ENCODE measurements at places on chromosomes 5 and 9.

DNA sequence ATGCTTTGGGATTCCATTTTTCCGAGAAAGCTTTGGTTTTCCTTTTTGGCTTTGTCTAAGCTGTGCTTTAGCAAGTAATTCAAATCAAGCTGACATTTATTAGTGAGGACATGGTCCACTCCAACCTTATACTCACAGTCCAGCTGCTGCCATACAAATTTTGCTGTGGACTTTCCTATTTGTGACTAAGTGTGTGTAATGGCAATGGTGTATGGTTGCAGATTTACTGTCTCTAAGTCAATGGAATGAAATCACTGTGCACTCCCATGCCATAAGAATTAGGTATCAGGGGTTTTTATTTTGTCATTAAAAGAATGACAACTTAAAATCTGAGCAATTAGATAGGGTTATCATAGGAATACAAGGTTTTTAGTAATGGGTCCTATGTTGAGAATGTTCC, 530.0 kb downstream of the CCDC171 start:
- DNase-seq: no peak

- no peak for DNase-seq
These were observed 9.2 kb upstream of the TAF1L start for GRCh38 chr9:32644698-32645097.

DNA sequence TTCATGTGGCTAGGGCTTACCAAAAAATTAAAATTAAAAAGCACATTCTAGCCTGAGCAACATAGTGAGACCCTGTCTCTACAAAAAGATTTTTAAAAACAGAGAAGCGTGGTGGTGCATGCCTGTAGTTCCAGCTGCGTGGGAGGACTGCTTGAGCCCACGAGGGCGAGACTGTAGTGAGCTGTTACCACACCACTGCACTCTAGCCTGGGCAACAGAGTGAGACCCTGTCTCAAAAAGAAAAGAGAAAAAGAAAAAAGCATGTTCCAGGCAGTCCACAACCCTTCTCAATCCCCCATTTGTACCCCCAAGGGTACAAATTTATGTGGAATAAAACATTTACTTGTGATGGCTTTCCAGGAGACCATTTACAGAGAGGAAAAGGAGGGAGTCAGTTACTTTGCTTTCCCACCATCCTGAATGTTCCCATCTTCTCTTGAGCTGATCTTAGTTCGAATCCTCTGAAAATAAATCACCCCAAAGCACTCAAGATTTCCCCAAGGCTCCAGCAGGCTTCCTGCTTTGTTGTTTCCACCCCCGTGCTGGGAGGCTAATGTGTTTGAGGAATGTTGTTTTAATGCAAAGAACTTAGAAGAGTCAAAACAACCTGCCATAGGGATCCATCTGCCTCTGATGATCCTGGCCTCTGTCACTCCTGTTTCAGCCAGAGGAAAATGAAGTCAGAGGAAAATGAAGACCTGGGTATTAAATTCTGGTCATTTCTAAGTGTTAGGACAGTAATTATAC, 384.7 kb downstream of the BNC2 start:
- no peak for DNase-seq

- no peak for DNase-seq
These were observed 6.9 kb downstream of the NR4A3 start for GRCh38 chr9:99828417-99829176.

- no peak for DNase-seq
These were observed 662.9 kb upstream of the ZNF608 start for GRCh38 chr5:125409234-125409860.

DNA sequence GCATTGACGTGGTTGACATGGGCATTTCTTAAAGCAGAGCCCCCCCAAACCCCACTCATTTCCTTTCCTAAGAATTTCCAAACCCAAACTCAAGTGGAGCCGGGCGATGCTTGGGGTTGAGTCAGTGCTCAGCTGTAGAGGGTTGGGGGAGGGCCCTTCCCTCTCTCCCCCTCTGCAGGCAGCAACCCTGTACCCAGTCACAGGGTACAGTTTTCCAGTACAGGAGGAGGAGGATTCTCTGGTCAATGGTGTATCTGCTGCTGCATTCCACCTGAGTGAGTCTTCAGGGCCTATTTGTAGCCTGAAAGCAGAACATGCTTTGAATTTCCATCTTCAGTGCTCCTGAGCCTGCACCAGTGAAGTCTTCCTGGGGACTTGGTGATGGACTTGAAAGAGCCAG, 55.8 kb downstream of the ENTREP1 start:
- no peak for DNase-seq

- no peak for DNase-seq
These were observed 8.1 kb downstream of the NDST1 start for GRCh38 chr5:150516011-150516410.

DNA sequence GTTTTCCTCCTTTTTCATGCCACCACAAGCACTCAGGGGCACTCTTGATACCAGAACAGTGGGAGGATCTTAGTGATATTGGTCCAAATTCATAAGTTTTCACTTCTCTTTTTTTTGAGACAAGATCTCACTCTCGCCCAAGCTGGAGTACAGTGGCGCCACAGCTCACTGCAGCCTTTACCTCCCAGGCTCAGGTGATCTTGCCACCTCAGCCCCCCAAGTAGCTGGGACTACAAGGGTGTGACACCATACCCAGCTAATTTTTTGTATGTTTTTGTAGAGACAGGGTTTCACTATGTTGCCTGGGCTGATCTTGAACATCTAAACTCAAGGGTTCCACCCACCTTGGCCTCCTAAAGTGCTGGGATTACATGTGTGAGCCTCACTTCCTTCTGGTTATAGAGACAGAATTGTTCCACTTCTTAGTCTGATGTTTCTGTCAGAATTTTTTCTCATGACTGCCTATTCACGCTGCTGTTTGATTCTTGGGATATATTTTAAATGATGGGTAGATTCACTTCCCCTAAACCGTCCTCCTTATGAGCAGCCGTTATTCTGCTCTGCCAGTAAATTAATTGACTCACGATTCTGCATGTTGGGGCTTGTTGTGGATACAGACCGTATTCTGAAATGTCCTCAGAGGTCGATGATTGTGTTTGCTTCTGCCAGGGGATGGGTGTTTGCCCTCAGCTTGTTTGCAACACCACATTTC, 30.8 kb downstream of the MTAP start:
- no peak for DNase-seq

GRCh38 chr9:98117984-98118639, 910 bp downstream of the TRIM14 start:
- DNase-seq: no peak

DNA sequence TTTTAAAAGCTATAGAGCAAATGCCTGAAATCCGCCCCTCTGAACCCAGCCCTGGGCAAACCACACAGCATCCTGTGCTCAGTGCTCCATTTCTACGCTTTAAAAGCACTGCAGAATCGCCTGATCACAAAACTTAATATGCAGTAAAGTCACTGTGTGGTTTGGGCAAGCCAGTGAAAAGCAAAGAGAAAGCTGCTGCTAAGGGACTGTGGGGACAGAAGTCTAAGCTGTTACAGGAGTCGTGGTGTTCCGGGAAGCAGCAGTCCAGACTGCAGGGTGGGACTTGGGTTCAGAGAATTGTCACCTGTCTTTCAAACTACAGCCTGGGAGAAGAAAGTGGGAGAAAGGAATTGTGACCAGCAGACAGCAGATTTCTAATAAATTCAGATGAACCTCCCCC, 8.2 kb downstream of the RAPGEF1 start:
- no peak for DNase-seq

GRCh38 chr5:180632768-180633167, 16.6 kb downstream of the FLT4 start:
- no peak for DNase-seq

- DNase-seq: no peak
These were observed 341.0 kb downstream of the EBF1 start for GRCh38 chr5:158758675-158759074.

GRCh38 chr5:166062719-166063118, 2228.7 kb upstream of the WWC1 start:
- DNase-seq: no peak

DNA sequence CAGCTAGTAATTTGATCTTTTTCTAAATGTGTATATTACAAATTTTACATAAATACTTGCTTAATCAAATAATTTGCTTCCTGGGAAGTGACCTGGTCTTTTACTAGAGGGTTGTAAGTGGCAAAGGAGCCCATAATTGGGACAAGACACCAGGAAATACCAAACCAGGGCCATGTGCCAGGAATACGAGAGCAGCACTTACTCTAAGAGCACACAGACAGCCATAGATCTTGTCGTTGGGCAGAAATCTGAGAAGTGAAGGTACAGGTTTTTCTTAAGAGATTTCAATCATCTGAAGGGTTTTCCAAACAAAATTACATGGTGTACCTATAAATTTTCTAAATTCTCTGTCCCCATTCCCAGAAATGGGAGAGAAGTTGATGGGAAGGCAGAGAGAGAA, 179.3 kb downstream of the HINT1 start:
- no peak for DNase-seq

DNA sequence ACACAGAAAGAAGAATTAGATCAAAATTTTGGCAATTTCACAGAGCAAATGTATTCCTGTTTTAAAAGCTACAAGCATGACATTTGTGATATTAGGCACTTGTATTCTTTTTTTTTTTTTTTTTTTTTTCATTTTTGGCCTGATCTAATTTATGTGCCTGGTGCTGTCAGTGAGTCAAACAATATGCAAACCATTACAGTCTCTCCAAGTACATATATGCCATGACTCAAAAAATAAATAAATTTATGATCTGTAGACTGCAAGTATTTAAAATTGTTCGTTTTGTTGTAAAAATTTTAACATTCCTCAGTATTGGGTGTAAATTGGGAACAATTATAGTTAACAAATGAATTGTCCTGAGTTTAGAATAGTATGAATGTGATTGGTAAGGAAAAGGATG, 51.4 kb downstream of the CDH9 start:
- DNase-seq: no peak

- DNase-seq: no peak
These were observed 45.6 kb downstream of the AOPEP start for GRCh38 chr9:94772144-94772543.

- DNase-seq: no peak
These were observed 185.8 kb downstream of the CD180 start for GRCh38 chr5:67010684-67011409.

- no peak for DNase-seq
These were observed 438.3 kb downstream of the SH3GL2 start for GRCh38 chr9:18017136-18017535.

DNA sequence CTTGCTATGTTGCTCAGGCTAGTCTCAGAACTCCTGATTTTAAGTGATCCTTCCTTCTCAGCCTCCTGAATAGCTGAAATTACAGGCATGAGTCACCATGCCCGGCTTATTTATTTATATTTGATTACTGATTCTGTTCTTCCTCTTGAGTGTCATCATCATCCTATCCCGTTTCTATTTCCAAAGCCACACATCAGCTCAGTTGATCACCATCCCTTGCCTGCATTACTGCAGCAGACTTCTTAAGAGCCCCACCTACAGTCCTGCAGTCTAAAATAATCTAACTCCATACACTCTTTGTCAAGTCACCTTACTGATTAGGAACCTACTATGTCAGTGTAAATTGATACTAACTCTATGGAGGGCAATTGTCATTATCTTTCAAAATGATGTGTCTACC, 138.9 kb upstream of the RAI14 start:
- DNase-seq: no peak

DNA sequence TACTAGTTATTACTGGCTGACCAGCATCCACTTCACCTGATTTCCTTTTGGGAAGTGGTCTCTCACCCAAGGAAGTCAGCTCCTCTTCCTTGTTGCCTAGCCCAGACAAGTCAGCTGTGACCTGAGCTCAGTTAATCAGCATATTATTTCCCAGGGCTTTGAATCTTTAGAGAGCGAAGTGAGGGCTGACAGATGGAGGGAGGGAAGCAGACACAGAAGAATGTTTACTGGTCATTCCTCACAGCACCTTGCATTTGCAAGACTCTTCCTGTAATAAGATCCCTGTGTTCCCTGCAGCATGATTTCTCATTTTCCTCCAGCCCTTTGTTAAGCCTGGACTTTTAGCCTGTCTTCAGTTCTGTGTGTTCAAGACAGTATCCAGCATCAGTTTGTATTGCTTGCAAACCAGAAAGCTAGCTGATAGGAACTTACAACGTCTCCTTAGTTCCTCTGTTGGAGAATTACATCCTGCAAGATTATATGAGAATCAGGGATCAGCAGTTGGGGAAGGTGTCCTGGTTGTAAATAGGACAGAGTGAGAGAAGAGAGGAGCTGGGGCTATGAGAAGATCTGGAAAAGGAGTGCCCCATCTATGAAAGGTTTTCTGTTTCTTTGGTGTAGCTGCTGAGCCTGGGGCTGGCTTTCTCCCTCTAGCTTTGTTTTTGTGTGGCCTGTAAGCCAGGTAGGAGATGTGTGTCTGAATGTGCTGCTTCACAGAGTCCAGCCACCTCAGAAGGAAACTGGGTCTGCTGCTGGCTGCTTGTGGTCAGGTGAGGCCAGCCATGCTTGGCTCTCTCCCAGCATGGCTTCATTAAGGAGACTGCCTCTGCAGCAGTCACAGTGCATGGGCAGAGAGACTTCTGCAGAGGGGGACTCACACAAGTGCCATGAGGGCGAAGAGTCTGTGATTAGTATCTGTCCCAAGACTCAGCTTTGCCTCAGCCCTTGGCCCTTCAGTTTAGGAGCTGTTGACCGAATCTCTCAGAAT, 50.3 kb downstream of the MAN2A1 start:
- no peak for DNase-seq

- DNase-seq: no peak
These were observed 958 bp upstream of the HSPA5 start for GRCh38 chr9:125241863-125242739.

DNA sequence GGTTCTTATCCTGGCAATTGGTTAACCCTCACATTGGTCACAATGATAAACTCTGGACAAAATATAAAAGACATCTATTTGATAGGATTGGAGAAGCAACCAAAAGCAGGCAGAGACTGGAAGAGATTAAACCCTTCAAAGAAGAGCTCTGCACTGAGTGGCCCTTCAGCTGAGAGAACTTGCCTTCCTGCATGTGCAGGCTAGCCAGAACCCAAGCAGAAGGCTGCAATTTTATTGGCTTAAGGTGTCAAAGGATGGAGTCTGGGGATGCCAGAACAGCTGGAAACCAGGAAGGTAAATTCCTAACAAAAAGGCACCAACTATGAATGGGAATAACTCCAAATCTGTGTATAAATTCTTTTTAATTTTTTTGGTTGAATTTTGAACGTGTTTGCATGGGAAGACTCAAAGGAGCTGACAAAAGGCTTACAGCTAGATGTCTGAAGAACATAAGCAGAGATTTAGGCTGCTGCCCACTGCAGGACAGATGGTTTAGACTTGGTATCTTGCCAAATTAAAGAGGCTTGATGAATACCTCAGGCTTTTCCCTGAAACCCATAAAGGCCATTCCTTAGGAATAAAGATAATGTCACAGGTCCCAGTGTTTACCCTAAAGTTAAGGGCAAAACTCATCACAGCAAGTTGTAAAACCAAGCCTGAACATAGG, 66.3 kb downstream of the NR2F1 start:
- no peak for DNase-seq

Measured in type B pancreatic cell (in vitro differentiated cells).